HCT116 (cell line): ENCODE measurements at places on chromosomes 4 and X.

- H3K4me3 ChIP-seq: no peak overlapping the region
- no peak overlapping the region for H3K27ac ChIP-seq
- no peak for DNase-seq
- H3K27me3 ChIP-seq: no peaks in the 10 kb centered on the region
Measured at GRCh38 chr4:15888515-15888914, 50.0 kb downstream of the FGFBP1 start.

GRCh38 chr4:85457752-85458467 lies 17.0 kb upstream of the ARHGAP24 start:
- H3K27ac ChIP-seq: no peak overlapping the region
- no peak for DNase-seq
- no peaks in the 10 kb centered on the region for H3K4me1 ChIP-seq
- H3K36me3 ChIP-seq: no peaks in the 10 kb centered on the region
- H3K27me3 ChIP-seq: no peaks in the 10 kb centered on the region

- no peak overlapping the region for H3K4me3 ChIP-seq
- no peak for DNase-seq
- no peak overlapping the region for H3K27ac ChIP-seq
Measured at GRCh38 chrX:97471071-97471470, 587.4 kb downstream of the RPA4 start.

- no peaks in the 10 kb centered on the region for H3K4me1 ChIP-seq
- no peak overlapping the region for H3K4me3 ChIP-seq
- H3K36me3 ChIP-seq: no peaks in the 10 kb centered on the region
Measured at GRCh38 chr4:64156253-64156652, 253.0 kb downstream of the TECRL start.

DNA sequence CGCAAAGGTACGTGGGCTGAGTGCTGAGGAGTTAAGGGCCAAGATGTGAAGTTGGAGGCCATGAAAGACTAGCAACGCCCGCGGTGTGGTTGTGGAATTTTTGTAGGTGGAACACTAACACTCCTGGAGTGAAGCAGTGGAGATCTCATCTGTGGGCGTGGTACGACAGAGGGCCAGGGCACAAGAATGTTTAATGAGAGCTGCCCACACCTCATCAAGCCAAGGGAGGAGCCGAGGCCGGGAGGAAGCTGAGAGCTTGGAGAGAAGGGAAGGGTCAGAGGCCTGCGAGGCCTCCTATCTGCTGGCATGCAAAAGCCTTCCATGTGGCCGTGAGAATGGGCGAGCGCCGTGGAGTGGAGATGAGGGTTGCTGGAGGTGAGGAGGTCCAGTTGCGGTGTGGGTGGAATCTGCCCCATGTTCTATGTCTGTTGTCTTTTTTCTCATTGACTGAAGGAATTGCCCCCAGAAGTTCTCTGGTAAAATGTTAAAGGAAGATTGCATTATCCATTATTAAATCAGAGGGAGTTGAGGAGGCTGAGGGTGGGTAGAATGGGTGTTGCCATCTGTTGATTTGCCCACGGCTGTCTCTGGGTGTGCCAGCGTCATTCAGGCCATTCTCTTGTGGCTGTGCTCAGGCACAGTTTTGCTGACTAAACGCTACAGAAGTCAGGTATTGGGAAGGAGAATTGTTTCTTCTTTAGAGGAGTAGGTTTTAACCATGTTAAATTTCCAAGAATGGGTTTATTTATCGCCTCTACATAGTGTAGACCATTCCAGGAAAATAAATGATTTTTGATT lies 19.8 kb downstream of the SNX25 start:
- no peak overlapping the region for H3K27ac ChIP-seq
- H3K36me3 ChIP-seq: no peaks in the 10 kb centered on the region
- H3K4me3 ChIP-seq: no peak overlapping the region
- H3K27me3 ChIP-seq: no peaks in the 10 kb centered on the region
- DNase-seq: no peak
- H3K4me1 ChIP-seq: peaks cover 4% of the 10 kb centered on the region; the same call in 1 of the 2 replicates

- no peak overlapping the region for H3K27ac ChIP-seq
- H3K4me1 ChIP-seq: no peaks in the 10 kb centered on the region
- H3K27me3 ChIP-seq: no peaks in the 10 kb centered on the region
- H3K36me3 ChIP-seq: no peaks in the 10 kb centered on the region
Measured at GRCh38 chr4:3066836-3067400, 7.4 kb downstream of the HTT-AS start.

DNA sequence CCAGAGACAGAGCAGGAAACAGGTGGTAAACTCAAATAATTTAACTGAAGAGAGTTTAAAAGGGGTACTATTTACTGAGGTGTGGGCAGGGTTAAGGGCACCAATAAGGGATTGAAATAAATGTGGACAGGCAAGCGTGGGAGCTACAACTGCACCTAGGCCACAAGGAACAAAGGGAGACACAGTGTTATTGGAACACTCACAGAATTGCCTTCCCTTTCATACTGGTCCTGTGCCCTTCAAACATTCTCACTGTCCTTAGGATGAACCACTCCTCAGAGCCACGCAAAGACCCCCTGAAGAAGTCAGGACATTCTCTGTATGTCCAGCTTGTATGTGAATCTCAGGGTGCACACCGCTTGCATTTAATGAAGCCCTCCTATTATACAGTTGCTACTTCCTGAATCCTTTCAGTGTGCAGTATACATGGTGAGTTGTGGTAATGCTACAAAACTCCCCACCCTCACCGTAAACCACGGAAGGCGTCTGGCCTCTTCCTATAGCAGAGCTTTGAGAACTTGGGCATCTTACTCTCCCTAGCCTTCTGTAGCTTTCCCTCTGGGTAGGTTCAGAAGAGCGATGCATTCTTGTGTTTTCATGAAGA lies 9.6 kb upstream of the MRPL1 start:
- H3K4me1 ChIP-seq: no peaks in the 10 kb centered on the region
- no peak for DNase-seq

DNA sequence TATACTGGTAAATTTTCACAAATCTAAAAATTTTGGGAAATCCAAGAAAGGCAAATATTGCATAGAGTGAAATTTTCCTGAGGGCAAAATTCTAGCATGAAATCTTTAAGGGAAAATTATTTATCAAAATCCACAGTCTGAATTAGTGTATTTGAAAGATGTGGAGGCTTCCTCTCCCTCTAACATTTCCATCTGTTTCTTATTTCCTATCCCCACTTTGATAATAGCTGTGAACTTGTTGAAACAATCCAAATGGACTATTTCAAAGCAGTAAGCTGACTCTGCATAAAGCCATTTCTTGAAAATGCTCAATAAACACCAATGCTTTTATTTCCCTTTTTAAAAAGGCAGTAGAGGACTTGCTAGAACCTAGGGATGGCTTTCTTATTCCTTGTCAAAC lies 107.3 kb upstream of the PABPC4L start:
- no peaks in the 10 kb centered on the region for H3K4me1 ChIP-seq
- H3K27me3 ChIP-seq: no peaks in the 10 kb centered on the region
- no peak for DNase-seq
- H3K4me3 ChIP-seq: no peak overlapping the region

DNA sequence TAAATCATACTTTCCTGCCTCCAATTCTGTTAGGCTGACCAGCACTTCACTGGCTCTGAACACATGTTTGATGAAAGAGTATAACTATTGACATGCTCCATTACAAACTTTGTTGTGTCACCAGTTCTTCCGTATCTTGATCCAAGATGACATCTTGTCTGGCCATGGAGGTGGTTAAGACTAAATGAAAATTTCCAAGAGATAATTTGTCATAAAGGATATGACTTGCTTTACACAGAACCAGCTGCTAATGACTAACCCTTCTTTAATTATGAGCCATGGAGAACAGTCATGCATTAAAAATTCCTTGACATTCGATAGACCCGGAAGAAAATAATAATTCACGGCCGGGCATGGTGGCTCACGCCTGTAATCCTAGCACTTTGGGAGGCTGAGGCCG lies 17.7 kb upstream of the N4BP2 start:
- H3K4me3 ChIP-seq: no peak overlapping the region
- no peak for DNase-seq
- H3K27ac ChIP-seq: no peak overlapping the region

DNA sequence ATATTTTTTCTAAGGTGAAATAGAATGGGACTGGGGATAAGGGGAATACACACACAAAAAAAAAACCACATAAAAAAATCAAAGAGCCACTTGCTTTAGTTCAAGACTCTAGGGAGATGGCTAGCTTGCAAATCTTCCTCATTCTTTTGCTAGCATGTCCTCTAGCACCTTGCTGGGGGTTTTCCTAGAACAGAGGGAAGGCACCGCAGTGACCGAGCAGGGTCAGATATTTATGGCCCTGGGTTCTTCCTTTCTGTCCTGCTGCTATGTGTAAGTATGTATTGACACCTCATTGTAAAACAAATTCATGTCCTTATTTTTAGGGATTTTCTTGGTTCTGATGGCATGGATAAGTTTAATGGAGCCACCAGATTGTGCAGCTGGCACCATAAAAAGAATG lies 81.2 kb downstream of the SHISA3 start:
- no peaks in the 10 kb centered on the region for H3K36me3 ChIP-seq
- no peak for DNase-seq
- no peak overlapping the region for H3K4me3 ChIP-seq
- no peak overlapping the region for H3K27ac ChIP-seq
- no peaks in the 10 kb centered on the region for H3K4me1 ChIP-seq

DNA sequence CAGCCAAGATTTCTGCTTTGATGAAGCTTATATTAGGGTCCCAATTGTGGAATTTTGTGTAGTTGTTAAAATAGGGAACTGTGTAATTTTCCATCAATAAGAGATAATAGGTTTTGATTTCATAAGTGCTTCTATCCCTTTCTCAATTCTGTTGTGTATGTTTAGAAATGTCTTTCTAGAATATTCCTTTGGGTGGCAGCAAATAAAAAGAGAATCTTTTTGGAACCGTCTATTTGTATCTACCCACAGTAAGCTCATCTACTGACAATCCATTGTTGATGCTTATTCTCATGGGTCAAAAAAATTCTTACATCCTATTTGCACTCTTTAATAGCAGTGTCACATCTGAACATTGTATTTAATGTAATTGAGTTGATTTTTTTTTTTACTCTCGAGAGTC lies 61.7 kb downstream of the TMA16 start:
- H3K36me3 ChIP-seq: no peaks in the 10 kb centered on the region
- no peaks in the 10 kb centered on the region for H3K4me1 ChIP-seq
- DNase-seq: no peak
- no peak overlapping the region for H3K4me3 ChIP-seq
- no peaks in the 10 kb centered on the region for H3K27me3 ChIP-seq

GRCh38 chr4:5758741-5759140 lies 47.7 kb downstream of the EVC start:
- H3K4me3 ChIP-seq: peak overlapping the region; percentile 19
- no peaks in the 10 kb centered on the region for H3K36me3 ChIP-seq
- peak; percentile 77 for DNase-seq
- no peak overlapping the region for H3K27ac ChIP-seq

GRCh38 chr4:127574643-127575042 lies 58.1 kb upstream of the INTU start:
- H3K27ac ChIP-seq: no peak overlapping the region
- no peak overlapping the region for H3K4me3 ChIP-seq
- no peaks in the 10 kb centered on the region for H3K36me3 ChIP-seq
- no peak for DNase-seq

DNA sequence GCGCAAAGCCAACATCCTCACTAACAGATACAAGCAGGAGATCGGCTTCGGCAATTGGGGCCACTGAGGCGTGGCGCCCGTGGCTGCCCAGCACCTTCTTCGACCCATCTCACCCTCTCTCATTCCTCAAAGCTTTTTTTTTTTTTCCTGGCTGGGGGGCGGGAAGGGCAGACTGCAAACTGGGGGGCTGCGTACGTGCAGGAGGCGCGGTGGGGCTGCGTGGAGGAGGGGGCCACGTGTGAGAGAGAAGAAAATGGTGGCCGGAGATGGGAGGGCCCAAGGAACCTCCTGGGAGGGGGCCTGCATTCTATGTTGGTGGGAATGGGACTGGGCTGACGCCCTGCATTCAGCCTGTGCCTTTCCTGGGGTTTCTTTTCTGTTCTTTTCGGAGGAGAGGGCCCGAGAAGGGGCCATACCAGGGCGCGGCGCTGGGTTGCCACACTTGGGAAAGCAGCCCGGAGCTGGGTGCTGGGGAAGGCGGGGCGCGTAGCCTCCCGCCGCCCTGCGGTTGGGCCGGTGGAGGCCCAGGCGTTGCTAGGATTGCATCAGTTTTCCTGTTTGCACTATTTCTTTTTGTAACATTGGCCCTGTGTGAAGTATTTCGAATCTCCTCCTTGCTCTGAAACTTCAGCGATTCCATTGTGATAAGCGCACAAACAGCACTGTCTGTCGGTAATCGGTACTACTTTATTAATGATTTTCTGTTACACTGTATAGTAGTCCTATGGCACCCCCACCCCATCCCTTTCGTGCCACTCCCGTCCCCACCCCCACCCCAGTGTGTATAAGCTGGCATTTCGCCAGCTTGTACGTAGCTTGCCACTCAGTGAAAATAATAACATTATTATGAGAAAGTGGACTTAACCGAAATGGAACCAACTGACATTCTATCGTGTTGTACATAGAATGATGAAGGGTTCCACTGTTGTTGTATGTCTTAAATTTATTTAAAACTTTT lies 4.5 kb downstream of the MID1IP1 start:
- peaks cover 35% of the 10 kb centered on the region for H3K4me1 ChIP-seq
- no peaks in the 10 kb centered on the region for H3K27me3 ChIP-seq
- H3K27ac ChIP-seq: peak overlapping the region; percentile 98
- no peak for DNase-seq
- peak overlapping the region; percentile 64 for H3K4me3 ChIP-seq

DNA sequence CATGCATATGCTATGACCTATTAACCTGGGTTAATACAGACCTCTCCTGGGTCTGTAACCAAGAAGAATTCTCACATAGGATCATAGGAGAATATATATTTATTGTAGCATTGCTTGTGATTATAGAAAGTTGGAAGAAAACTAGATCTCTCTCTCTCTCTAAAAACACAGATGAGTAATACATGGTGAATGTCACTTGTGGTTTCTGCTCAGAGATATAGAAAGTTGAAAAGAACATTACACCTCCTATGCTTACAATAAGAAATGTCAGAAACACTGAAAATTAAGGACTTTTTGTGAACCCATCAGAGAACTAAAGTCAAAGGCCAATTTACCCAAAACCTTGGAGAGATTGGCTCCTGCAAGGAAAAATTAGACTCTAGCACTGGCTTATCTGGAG lies 1389.5 kb downstream of the FAM133A start:
- no peaks in the 10 kb centered on the region for H3K4me1 ChIP-seq
- no peak overlapping the region for H3K4me3 ChIP-seq
- H3K27me3 ChIP-seq: no peaks in the 10 kb centered on the region
- no peak for DNase-seq

DNA sequence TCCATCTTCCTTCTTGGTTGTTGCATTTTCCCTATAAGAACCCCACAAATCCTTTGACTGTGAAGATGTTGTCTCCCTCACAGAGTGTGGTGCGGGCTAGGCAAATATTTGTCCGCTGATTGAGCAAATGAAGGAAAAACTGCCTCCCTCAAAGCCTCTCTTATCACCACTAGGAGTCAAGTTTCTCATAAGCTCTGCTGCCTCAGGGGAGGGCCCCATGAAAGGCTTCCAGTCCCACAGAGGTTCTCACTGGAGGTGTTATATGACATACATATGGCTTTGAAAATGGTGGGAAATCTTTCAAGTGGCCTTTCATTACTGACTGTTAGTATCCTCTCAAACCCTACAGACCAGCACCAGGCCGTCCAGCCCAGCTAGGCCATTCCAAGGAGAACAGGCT lies 9.3 kb downstream of the VGLL1 start:
- DNase-seq: no peak
- no peaks in the 10 kb centered on the region for H3K36me3 ChIP-seq
- H3K27me3 ChIP-seq: no peaks in the 10 kb centered on the region
- H3K4me1 ChIP-seq: no peaks in the 10 kb centered on the region
- no peak overlapping the region for H3K4me3 ChIP-seq

GRCh38 chrX:153926858-153927671 lies 1.0 kb upstream of the ARHGAP4 start:
- no peaks in the 10 kb centered on the region for H3K27me3 ChIP-seq
- peak overlapping the region; percentile 71 for H3K4me3 ChIP-seq
- DNase-seq: no peak
- H3K27ac ChIP-seq: peak overlapping the region; percentile 99
